ENCODE measurements at places on chromosomes 5 and 9.

DNA sequence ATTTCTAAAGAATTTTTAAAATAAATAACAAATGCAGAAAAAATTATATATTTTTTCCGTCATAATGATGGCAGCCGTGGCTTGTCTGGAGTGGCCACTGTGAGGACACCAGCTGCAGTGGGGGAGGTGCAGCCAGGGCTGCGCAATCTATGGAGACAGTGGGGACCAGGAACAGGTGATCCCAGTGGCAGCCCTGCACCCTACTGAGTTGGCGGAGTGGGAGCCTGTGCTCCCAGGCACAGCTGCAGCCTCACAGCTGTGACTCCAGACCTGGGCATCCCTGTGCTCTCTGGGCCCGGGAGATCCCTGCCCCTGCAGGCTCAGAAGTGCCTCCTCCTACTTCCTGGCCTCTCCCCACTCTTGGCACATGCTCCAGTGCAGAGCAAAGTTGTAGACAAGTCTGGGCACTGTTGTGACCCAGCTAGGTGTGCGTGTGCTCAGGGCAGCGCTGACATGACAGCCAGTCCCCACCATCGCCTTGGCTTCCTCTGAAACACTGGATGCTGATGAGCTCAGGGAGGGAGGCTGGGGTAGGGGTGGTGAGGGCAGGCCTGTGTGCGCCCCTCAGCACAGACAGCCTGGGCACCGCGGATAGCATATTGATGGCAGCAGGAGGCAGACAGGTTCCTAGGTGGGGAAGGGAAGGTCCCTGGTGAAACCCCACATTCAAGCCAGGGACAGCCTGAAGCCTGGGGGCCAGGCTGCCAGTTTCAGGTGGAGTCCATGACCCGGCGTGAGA, 96.0 kb upstream of the PRR16 start:
- DNase-seq = no peak

GRCh38 chr9:136544964-136545691, 720 bp downstream of the NOTCH1 start:
- no peak for DNase-seq

DNA sequence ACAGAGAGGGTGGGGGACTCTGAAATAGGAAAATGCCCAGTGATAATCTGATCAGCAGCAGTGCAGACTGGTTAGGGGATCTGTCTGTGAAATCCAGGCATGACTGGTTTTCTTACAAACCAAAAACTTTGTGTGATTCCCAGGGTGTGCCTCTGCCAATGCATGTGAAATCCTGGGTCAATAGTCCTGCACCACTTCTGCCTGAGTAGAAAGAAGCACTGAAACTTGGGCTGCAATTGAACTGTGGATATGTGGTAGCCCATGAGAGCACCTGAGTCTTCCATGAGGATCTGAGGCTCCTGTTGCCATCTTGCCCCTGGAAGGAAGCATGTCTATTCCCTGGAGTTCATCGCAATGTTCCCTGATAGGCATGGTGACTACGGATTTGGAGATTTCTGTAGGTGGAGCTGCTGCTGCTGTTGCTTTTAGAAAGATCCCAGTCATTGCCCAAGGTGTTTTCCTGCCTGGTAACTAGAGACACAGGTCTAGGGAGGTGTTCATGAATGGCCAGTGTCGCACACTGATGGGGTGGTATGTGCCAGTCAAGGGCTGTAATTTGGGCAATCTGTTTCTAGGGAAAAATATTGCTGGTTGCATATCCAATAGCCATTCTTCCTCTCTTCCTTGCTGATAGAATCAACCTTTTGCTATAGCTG, 146.7 kb downstream of the CARTPT start:
- DNase-seq = no peak

DNA sequence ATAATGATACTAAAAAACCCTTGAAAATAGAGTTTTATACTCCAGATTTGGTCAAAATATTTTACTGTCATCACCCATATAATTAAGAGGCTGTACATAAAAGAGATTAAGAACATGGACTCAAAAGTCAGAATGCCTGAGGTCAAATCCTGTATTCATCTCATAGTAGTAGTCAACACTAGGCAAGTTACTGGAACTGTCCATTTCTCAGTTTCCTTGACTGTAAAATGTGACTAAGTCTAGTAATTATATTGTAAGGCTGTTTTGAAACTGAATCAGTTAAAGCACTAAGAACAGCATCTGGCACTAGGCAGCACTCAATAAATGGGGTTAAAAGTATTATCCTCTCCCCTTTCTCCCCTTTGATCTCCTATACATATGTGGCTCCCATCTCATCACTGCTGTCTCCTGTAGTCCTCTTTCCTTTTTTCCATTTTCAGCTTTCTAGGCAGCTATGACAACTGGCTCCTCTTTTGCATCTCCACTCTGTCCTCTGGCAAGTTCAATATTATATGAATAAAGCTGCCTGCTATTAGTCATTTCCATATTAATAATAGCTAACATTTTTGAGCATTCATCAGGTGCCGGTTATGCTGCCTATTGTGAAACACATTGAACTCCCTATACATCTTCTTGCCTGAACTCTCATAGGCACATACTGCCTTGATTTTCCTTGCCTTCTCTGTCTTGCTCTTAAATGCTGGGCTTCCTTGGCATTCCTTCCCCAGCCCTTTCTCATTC, 185.8 kb upstream of the NREP start:
- DNase-seq = no peak

- no peak for DNase-seq
These were observed 190.8 kb downstream of the DIRAS2 start for GRCh38 chr9:90451804-90452203.

GRCh38 chr5:173727839-173728778, 111.7 kb upstream of the BOD1 start:
- no peak for DNase-seq

DNA sequence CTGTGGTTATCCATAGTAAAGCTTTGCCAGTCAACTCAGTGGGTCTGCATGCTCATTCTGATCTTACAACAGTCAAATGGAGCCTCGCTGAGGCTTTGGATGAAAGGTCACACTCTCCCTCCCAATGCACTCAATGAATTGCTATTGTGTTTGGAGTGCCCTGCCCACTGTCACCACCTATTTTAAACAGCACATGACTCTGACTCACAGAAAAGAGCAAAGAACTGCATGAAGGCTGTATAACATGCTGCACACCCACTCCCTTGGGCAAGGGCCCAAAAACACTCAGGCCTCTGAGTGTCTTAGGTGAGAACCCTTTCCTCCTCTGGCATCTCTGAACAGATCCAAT, 118.7 kb upstream of the CCDC112 start:
- no peak for DNase-seq

GRCh38 chr5:82772281-82772680, 304.9 kb downstream of the TMEM167A start:
- no peak for DNase-seq

GRCh38 chr5:77210964-77211690, 647 bp downstream of the PDE8B start:
- no peak for DNase-seq

DNA sequence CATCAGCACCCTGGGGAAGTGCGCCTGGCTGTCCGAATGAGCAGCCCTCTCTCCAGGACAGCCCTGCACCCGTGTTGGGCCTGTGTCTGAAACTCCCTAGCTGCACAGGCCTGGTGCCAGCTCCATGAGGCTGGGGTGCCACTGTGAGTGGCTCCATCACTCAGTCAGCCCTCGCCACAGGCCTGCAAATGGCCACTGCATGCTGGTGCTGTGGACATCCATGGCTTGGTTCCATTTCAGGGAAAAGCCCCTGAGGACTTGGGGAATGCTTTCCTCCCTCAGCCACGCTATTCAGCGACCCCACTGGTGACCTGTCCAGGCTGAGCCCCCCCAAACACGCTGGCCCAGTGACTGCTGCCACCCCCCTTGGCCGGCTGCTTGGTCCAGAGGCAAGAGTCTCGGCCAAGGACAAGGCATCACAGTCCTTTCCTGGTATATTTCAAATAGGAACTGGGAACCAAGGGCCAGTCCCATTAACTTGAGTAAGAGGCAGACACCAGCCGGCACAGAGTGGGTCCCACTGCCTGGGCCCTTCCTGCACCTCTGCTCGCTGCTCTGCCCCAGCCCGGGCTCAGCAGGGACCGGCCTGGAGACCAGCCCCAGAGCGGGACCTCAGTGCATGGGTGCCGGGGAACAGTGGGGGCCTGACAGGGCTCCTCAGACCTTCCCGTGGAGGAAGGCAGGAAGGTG, 181.3 kb downstream of the AUH start:
- DNase-seq = no peak

Data from NCI-H1092 treated with DMSO at 0.1 percent for 48 hours (cell line).